HuH-7.5 (cell line): ENCODE measurements at places on chromosomes 6 and 20.

- DNase-seq = no peak
These were observed 73.3 kb upstream of the SASH1 start for GRCh38 chr6:148269386-148269785.

DNA sequence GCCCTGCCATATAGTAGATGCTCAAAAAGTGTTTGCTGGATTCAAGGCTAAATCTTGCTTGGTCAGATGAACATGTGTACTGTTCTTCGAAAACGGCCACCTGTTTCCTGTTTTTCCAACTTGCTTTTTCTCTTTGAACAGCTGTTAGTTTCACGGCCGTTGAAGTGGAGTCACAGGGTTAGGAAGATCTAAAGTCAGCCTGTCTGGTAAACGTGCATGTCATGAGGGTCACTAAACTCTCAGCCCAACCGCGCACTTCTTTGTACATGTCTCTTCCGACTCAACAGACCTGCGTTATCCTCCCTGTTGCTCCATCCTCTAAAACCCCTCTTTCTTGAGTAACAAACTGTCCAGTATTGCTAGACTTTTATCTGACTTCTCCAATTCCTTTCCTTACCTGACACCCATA, 93.2 kb upstream of the MAN1A1 start:
- DNase-seq = no peak

GRCh38 chr6:140718021-140718420, 1343.6 kb upstream of the CITED2 start:
- DNase-seq = no peak

- no peak for DNase-seq
These were observed 30.5 kb downstream of the NPEPL1 start for GRCh38 chr20:58722877-58723627.

GRCh38 chr6:25014791-25015560, 79.2 kb upstream of the RIPOR2 start:
- no peak for DNase-seq
